ENCODE measurements at places on chromosomes 1 and 21.

DNA sequence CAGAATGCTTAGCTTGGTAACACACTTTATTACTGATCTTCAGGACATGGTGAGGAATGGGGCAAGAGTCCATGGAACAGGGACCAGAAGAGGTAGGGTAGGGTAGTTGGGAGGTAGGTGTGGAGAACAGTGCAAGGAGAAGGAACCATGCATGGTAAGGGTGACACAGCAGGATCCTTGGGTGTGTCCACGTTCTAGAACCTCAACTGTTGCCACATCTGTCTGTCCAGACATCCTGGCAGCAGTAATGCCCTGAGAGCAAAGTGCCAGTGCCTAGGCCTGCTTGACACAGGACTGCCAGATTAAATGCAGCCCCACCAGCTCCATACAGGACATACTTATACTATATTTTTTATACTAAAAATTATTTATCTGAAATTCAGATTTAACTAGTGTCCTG is 13.9 kb downstream of the DMAP1 start:
- no peak for DNase-seq

- DNase-seq = no peak
Observed at GRCh38 chr1:213201380-213202155, 150.5 kb downstream of the RPS6KC1 start.

- peak; percentile 8 for DNase-seq
Observed at GRCh38 chr1:178867670-178868069, 3.2 kb downstream of the ANGPTL1 start.

DNA sequence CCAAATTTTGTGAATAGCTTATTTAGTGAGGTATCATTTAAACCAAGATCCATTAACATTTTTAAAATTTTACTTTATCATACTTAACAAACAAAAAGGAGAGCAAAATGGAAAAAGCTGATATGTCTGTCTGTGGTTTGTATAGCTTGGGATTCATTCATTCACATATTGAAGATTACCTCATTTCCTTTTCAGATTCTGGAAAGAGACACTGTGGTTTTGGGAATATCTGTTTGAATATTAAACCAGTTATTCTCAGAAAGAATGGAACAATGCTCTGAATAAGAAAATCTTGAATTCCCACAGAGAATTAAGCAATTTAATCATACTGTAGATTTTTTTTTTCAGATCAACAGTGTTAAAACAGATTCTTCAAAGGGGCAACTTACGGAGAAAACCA is 93.8 kb upstream of the PRDX6 start:
- DNase-seq = no peak

GRCh38 chr1:75170981-75171380 is 36.8 kb downstream of the LHX8 start:
- no peak for DNase-seq

- DNase-seq = no peak
Observed at GRCh38 chr1:84598418-84598817, 24.2 kb upstream of the CTBS start.
